ENCODE measurements at places on chromosomes 7 and 10.

DNA sequence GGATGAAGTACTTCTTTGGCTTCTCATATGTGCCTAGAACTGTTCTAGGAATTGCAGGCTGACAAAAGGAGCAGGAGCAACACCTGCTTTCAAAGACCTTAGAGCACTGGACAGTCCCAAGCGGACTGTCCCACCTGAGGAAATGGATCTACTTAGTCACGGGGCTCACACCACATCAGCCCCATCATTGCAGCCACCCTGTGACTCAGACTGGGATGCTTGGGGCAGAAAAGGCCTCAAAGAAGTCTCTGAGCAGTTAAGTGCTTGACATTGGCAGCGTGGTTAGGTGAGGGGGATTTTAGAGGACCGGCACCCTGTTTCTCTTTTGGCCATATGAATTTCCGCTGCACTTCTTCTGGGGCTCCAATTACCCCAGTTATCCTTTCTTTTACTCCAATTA is 256.6 kb downstream of the USP6NL start:
- DNase-seq: no peak

GRCh38 chr10:101142533-101143344 is 11.6 kb downstream of the TLX1 start:
- no peak for DNase-seq

DNA sequence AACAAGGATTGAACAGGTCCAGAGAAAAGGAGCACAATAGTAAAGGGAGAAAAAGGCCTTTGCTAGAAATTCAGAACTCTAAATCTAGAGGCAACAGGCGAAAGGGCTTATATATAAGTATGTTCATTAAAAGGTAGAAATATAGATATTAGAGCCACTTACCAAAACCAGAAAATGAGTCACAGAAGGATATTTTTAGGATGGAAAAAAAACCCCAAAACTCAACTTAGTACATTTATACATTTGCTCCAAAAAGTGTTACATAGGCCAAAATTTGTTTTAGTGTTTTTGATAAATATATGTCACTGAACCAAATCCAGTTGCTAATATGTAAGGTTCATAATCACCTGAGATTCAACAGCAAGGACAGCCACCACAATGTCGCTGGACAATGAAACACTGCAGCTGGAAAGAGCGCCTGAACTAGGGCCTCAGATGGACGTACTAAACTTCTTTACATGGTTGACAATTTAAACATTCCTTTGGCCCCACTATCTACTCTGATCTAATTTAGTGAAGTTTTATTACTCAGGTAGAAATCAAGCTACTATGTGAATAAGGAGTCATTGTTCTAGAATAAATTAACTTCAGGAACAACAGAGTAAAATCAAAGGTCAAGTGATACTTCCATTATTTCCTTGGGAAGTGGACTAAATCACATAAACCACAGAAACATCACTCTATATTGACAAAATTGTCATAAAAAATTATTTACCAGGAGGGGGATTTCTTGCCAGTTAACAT is 10.9 kb downstream of the FAM3C start:
- DNase-seq: no peak

GRCh38 chr7:156610601-156611000 is 30.0 kb upstream of the RNF32 start:
- no peak for DNase-seq
